ENCODE measurements at places on chromosomes 11 and 22.

GRCh38 chr11:13535819-13536218, 40.0 kb upstream of the PTH start:
- DNase-seq = no peak

DNA sequence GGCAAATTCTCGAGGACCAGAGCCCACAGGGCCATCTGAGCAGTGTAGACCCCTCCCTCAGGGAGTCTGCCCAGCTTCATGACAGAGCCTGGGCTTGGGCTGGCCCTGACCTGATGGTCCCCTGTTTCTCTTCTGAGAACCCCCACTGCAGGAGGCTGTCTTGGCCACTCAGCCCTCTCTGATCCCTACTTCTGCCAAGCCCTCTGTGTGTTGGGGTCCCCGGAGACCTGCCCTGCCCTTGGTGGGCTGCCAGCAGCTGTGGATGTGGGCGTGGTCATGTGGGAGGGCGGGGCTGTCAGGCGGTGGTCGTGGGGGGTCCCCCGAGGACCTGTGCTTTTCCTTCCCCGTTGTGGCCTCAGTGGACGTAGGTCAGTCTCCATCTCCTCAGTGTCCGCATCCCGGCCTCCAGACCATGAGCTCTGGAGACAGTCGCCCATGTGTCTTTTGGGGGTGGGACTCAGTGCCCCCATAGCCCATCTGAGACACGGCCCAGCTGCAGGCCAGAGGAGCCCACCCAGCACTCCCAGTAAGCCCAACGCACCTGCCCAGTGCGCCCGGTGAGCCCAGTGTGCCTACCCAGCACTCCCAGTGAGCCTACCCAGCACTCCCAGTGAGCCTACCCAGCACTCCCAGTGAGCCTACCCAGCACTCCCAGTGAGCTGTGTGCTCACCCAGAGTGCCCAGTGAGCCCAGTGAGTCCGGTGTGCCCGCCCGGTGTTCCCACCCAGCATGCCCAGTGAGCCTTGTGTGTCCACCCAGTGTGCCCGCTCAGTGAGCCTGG, 409.2 kb downstream of the TBC1D22A start:
- DNase-seq = no peak

DNA sequence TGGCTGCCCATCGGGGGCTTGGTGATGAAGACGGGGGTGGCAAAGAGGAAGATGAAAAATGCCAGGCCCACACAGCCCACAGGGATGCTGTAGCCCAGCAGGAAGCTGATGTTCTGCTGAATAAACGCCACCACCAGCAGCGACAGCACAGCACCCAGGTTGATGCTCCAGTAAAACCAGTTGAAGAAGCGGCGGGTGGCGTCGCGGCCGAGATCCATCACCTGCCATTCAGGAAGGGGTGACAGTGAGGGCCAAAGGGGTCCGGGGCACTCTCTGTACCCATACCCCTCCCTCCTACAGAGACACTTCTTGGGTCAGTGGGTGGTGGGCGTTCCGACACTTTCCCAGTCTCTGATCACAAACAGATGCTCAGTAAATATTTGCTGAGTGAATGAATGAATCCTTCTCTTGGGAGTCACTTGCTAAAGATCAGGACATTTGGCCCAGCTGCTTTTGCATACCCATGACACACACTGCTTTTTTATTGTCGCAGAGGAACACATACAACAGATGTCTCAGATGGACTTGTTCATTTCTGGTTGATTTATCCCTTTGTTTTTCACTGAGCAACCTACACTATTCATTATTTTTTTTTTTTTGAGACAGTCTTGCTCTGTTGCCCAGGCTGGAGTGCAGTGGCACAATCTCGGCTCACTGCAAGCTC, 5.2 kb downstream of the SLC15A3 start:
- DNase-seq = no peak

DNA sequence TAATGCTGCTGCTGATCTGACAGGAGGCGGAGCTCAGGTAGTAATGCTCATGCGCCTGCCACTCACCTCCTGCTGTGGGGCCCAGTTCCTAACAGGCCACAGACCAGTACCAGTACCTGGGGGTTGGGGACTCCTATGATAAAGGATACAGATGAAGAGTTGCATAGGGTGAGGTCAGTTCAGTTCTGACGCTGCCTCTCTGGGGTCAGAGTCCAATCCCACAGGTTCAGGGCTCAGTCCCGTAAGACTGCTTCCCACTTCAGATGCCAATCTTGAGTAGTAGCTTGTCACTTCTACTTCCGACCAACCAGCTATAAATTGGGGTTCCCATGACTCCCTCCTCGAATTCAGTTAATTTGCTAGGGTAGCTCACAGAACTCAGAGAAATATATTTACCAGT, 8.6 kb downstream of the ASRGL1 start:
- DNase-seq = no peak

- DNase-seq = no peak
Measured at GRCh38 chr11:44379141-44380008, 69.4 kb upstream of the ALX4 start.

GRCh38 chr11:35393098-35393497, 26.3 kb downstream of the SLC1A2 start:
- no peak for DNase-seq
